ENCODE measurements at places on chromosomes 3 and 15. TPM values are rescaled to one million over a fixed set of nuclear protein-coding genes. Genes with fewer than 3 reads are reported as not detected.

The ACY1 gene
- 31.7 TPM for polyA plus RNA-seq

The LCTL gene
- not detected for polyA plus RNA-seq

The SLC12A1 gene
- not detected for polyA plus RNA-seq

The CPN2 gene
- not detected for polyA plus RNA-seq

The AADACL2 gene
- polyA plus RNA-seq, result not detected

The TNNC1 gene
- 250 TPM for polyA plus RNA-seq

The TM4SF18 gene
- 3.8 TPM for polyA plus RNA-seq

The ZCWPW2 gene
- polyA plus RNA-seq, result 0.37 TPM

The THAP10 gene
- polyA plus RNA-seq, result 1.5 TPM

The PRSS50 gene
- polyA plus RNA-seq, result 0.08 TPM

Measured in lung (tissue), 17 donors.